ENCODE measurements at places on chromosomes 5 and 9.

GRCh38 chr5:57468481-57469163, 14.0 kb downstream of the ACTBL2 start:
- no peak for DNase-seq

GRCh38 chr5:153807801-153808200, 230.9 kb downstream of the FAM114A2 start:
- no peak for DNase-seq

DNA sequence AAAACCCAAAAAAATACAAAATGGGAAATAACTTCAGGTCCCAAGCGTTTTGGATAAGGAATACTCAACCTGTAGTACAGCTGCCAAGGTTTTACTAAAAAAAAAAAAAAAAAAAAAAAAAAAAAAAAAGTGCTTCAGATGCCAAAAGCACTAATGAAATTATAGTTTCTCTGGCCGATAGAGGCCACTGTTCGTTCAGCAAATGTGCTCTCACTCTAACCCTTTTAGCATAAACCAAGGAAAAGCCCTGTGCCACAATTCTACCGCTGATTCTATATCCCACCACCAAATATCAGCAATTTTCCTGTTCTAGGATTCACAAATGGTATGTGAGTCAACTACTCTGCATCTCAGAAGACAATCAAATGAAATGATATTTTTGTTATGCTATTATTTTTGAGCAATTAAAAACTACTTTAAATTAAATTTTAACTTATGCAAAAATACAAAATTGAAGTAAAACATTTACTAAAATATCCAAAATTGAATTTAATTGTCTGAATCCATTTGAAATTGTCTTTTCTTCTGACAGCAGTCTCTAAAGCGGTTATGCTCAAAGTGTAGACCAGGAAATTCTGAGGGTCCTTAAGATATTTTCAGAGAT, 79.8 kb downstream of the RICTOR start:
- DNase-seq = no peak

DNA sequence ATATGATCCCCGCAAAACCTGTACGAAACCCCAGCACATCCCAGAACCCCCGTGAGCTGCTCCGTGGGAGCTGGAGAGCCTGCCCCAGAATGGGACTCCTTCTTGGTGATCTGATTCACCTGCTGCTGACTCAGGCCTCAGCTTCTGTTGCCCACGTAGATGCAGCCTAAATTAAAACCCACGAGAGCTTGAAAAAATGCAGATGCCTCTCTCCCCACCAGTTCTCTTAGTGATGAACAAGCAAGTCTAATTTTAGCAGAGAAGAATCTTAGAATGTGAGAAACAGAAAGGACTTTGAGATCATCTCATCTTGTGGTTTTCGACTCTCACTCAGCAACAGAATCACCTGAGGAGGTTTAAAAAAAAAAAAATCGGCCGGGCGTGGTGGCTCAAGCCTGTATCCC, 57.6 kb downstream of the TMOD1 start:
- no peak for DNase-seq

GRCh38 chr9:96021551-96022444, 146.3 kb downstream of the ERCC6L2 start:
- DNase-seq = no peak

DNA sequence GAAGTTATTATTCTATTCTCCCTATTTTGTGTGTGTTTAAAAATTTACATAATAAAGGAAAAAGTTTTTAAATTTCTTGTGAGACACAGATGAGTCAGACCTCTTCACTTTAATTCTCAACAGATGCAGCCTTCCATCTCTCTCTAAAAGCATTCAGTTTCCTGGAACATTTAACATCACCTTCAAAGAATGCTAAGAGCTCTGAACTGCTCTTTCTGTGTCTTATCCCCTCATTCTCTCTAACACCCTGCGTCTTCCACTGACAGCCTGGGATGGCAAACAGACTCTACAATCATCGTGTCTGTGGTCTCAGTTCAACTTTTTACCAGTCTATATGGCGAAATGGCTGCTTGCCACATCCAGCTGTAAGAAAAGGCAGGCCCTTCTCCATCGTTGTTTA, 173.0 kb downstream of the HINT1 start:
- DNase-seq = no peak

DNA sequence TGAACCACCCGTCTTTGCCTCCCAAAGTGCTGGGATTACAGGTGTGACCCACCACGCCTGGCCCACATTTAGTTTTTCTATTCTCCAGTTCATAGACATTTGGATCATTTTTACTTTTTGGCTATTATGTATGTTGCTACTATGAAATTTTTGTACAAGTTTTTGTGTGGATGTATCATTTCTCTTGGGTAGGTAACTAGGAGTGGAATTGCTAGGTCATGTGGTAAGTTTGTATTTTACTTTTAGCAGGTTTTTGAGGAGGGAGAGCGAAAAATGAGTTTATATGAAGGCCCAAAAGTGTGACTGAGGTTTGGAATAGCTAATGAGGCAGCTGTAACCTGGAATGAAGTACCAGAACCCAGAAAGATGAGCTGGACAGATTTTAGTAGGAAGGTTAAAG, 35.2 kb downstream of the ARHGAP26 start:
- no peak for DNase-seq

DNA sequence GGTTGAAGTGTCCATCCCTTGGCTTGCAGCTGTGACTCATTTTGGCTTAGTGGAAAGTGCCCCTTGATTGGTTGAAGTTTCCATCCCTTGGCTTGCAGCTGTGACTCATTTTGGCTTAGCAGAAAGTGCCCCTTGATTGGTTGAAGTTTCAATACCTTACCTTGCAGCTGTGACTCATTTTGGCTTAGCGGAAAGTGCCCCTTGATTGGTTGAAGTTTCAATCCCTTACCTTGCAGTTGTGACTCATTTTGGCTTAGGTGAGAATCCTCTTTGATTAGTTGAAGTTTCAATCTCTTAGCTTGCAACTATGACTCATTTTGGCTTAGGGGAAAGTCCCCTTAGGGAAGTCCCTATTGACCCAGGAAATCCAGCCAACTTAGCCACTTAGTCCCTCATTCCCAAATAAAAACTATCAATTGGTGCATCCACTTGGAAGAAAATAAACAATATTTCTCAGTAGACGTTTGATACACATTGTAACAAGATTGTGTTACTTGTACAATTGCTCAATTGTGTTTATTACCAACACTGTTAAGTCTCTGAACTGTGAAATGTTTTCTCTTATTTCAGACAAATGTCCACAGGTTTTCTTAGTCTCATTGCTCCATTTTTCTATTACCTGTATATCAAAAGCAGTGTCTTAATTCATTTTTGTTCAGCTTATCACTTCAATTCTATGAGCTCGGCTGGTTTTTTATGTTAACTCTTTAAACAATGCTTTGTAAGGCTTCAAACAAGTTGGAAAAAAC, 2308.8 kb upstream of the ACO1 start:
- no peak for DNase-seq

GRCh38 chr9:124239249-124240073, 18.3 kb upstream of the NEK6 start:
- DNase-seq = no peak

GRCh38 chr5:108129129-108129528, 252.8 kb downstream of the FBXL17 start:
- DNase-seq = no peak

- DNase-seq = no peak
Observed at GRCh38 chr9:71058660-71059059, 62.8 kb downstream of the TRPM3 start.

GRCh38 chr5:54455413-54456157, at the start of gene HSPB3:
TSS of gene HSPB3 (plus strand) at chr5:54455699. CDS start at chr5:54455790, 91 bp downstream.
- DNase-seq = peak; percentile 11

- DNase-seq = no peak
Observed at GRCh38 chr9:70156729-70157128, 102.0 kb upstream of the SMC5 start.

GRCh38 chr5:96476654-96477053, 43.6 kb upstream of the PCSK1 start:
- DNase-seq = no peak

DNA sequence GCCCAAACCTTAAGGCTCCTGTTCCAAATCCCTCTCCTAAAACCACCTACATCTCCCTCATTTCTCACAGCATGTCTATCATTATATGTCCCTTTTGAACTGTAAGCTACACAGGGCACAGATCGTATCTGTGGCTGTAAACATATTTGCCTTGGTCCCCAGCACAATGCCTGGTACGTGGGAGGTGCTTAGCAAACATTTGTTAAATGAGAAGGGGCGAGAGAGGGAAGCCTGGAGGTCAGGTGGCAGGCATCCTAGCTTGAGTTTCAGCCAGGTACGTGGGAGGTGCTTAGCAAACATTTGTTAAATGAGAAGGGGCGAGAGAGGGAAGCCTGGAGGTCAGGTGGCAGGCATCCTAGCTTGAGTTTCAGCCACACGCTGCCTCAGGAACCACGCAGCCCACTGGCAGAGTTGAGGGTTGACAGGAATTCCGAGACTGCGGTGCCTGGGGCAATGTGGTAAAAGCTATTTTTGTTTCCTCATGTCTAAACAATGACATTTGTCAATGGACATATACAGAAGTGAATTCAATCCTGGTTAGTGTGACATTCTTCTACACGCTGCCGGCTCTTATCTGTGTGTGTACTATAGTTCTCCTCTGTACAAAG, 113.6 kb downstream of the EFNA5 start:
- no peak for DNase-seq

DNA sequence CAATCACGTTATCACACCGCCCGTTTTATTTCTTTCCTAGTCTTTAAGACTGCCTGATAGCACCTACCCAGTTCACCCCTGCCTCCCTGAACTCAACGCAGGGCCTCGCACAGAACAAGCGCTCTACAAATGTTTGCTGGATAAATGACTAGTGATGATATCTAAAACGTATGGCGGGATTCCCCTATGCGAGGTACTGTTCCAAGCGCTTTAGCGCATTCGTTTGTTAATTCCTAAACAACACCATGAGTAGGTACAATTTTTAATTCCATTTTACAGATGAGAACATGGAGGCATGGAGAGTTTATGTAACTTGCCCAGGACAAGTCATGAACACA, 6.6 kb downstream of the POU4F3 start:
- no peak for DNase-seq

DNA sequence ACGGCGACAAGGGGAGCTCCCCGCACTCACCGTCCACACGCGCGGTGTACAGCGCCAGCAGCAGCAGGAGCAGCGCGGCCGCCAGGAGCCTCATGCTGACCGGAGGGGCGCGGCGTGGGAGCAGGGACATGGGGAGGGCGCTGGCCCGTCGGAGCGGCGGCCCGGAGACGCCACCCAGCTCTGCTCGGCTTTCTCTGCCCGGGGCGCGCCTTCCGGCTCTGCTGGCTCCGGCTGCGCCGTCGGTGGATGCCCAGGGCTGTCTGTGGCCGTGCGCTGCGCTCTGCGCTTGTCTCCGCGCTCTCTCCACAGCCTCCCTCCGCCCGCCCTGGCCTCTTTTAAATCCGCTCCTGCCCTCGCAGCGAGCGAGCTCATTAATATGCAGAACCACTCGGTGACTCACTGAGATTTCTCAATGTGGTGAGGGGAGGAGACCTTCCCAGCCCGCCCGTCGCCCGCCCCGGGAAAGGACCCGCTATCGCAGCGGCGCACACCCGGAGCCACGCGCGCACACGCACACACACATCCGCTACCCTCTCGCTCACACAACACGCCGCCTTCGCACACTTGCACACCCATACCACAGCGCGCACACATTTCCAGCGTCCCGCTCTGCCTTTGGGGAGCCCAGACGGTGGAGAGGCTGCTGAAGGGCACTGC, at the start of gene CXCL14:
Gene CXCL14, minus strand, starts transcription at position 307 of the 657 bp plus-strand sequence. Its CDS starts 213 bp downstream, at position 94.
- peak; percentile 35 for DNase-seq

GRCh38 chr9:121299467-121300282, 31.7 kb downstream of the GSN start:
- no peak for DNase-seq

DNA sequence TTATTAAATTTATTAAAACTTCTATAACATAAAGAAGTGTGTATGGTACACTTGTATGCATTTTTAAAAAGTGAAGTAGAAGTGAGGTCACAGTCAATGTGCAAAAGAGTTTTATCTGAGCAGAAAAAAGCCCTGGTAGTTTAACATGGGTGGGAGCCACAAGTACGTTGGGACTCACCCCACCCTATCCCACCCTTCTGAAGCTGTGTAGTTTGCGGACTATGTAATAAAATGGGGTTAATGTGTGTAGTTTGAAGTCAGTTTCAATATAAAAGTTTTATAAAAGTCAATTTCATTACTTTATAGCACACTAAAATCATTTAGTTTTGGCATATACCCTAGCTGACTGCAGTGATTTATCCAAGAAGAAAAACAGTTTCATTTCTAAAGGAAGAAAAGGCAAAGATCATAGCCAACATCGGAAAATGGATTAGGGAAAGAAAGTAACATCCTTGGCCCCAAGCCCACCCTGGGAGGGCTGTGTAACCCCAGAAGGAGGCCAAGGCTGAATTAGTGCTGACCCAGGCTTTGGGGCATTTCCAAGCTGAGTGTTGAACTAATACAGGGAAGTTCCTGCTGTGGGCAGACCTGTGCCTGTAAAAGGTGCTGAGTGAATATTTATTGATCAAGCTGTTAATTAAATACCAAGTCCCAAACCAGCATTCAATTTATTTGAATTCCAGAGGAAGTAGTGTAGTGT, 398.6 kb upstream of the ADAMTSL1 start:
- DNase-seq = no peak

- DNase-seq = no peak
Observed at GRCh38 chr9:94824411-94824810, 97.9 kb downstream of the AOPEP start.

- no peak for DNase-seq
Observed at GRCh38 chr9:81724242-81724889, 35.0 kb upstream of the TLE1 start.

- no peak for DNase-seq
Observed at GRCh38 chr5:126506079-126506478, 82.9 kb downstream of the GRAMD2B start.

- no peak for DNase-seq
Observed at GRCh38 chr9:135612437-135612836, 26.9 kb downstream of the GLT6D1 start.

DNA sequence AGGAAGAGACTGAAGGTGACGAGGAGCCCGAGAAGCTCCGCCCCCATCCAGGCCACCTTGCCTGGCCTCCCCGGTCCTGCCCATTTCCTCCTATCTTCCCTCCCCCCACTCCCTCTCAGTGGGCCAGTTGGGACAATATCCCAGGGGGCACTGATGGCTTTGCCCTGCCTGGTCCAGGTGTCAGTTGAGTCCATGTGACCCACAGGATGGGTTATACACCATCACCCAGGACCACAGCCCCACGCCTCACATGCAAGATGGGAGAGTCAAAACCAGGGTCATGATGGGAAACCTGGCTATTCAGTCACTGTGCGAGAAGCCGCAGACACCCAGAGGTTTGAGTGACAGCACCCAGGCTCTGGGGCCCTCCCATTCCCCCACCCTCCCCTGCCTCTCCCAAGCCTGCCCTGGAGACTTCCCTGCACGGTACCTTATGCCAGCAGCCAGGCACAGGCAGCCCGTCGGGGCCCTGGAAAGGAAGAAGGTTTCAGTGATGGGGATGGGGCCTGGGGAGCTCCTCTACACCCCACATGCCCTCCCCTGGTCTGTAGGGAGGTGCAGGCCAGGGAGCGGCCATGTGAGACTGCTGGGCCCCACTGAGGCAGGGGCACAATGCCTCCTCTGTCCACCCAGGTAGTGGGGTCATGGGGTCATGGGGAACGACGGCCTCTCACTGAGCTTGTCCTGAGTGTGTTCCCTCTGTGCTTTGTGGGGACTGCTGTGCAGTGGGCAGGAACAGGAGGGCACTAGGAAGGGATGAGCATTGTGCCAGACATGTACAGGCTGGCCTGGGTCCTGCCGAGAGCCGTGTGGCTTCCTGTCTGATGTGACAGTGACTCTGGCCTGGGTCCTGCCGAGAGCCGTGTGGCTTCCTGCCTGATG, 6.3 kb upstream of the PHYKPL start:
- DNase-seq = no peak

GRCh38 chr5:178204935-178205748, 809 bp downstream of the HNRNPAB start:
- no peak for DNase-seq

Data from GOT3 (cell line).